ENCODE measurements at places on chromosomes 3 and 15.

GRCh38 chr15:51776952-51777569, 25.7 kb downstream of the TMOD2 start:
- DNase-seq = no peak

DNA sequence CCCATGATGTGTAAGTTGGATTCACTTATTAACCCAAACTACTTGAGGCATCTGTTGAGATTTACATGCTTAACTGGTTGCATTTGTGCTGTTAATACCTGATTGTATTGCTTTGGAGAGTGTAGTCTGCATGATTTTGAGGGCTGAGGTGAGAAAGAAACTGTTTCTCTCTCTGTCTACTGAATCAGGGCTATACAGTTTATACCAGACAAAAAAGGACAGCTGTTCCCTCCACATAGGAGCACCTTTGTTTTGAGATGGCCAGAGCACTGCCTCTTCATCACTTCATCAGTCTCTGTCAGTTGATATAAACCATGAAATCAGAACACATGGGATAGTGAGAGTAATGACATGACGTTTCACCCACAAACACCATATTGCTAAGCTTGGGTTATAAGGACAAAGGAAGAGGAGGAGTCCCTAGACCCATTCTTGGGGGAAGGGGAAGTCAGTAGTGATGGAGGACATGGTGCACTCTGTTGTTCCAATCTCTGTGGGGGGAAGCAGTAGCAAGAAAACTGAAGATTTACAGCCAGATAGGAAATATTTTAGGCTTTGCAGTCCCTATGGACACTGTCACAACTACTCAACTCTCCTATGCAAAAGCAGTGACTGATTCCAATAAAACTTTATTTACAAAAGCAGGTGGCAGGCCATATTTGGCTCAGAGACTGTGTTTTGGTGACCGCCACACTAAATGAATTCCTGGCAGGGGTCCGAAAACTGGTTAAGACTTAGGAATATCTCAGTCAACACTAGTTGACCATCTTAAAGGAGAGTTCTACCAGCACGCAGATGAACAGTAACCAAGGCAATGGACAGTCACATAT, 123.9 kb upstream of the NR2E3 start:
- DNase-seq = no peak

- DNase-seq = no peak
These were observed 7.2 kb upstream of the BNIP2 start for GRCh38 chr15:59696332-59696731.

DNA sequence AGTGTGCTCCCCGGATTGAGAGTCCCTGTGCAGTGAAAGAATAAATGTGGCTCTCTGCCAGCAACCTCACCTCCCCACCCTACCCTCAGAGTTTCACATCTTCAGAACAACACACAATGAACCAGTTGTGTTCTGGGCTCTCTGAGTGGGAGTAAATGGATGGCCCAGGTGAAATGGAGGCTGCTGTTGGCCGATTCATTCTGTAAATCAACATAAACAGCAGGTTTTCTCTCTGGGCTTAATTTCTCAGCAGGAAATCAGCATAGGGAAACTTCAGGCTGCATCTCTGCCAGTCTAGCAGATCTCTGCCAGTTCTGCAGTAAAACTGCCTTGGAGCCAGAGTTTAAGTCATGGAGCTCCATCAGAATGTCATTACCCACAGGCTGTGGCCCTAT, 54.6 kb upstream of the FURIN start:
- DNase-seq = no peak

GRCh38 chr3:48662753-48663488, at the start of gene CELSR3:
Gene CELSR3, minus strand, starts transcription at chr3:48662886. Its CDS starts 252 bp downstream, at chr3:48662634.
- DNase-seq = peak; percentile 19

DNA sequence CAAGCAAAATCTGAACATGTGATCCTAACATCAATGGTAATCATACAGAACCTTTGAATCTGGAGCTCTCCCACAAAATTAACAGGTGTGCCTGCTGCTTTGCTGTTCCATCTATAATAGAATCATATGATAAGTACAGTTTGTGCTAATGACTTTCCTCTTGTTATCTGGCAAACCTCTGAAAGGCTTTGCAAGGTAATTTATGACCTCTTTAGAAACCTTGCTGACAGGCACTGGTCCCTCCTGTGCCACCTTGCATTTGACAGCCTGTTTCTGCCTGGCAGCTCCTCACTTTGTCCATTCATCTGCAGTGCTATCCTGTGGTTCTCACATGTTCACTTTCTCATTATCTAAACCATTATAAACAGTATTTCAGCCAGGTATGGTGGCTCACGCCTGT, 10.2 kb upstream of the HTR3C start:
- peak; percentile 97 for DNase-seq
